ENCODE measurements at places on chromosomes 7 and 10.

GRCh38 chr7:66826649-66827048 lies 86.1 kb downstream of the RABGEF1 start:
- no peak for DNase-seq

GRCh38 chr7:47654672-47655298 lies 72.9 kb upstream of the TNS3 start:
- DNase-seq, result no peak

GRCh38 chr7:112898432-112899290 lies 108.5 kb upstream of the TMEM168 start:
- peak; percentile 13 for DNase-seq

GRCh38 chr7:92847305-92847704 lies 10.9 kb upstream of the CDK6 start:
- no peak for DNase-seq

DNA sequence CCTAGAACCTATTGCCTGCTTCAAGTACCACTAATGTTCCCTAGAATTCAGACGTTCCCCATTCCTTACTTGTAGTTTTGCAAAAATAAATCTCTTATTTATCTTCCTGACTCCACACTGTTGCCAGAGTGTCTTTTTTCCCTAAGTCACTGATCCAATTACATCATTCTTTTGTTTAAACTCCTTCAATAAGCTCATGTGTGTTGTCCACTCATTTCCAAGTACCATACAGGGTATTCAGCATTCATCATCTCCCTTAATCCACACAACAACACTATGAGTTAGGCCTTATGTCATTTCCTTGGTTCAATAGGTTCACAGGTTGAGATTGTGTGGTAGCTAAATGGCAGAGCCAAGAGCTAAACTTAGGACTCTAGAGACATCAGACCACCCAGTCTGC lies 119.9 kb upstream of the RHOBTB1 start:
- DNase-seq, result no peak

DNA sequence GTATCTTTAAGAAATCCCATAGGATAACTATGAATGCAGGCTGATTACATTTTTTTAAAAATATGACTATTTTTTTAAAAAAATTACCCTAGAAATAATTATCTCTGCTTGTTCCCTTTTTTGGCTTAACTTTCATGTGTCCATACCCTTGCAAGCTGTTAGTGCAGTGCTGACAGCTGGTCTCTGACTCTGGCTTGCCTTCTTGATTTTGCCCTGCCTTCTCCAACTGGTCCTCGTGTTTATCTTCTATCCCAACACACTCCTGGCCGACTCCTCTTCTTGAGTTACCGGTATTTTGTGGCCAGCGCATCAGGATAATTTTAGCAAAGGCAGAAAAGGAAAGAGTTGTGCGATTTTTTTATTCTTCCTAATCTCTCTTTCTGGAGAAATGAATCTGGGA lies 111.7 kb upstream of the STARD3NL start:
- DNase-seq, result no peak

- DNase-seq, result no peak
Measured at GRCh38 chr7:81690688-81691087, 79.2 kb downstream of the HGF start.

DNA sequence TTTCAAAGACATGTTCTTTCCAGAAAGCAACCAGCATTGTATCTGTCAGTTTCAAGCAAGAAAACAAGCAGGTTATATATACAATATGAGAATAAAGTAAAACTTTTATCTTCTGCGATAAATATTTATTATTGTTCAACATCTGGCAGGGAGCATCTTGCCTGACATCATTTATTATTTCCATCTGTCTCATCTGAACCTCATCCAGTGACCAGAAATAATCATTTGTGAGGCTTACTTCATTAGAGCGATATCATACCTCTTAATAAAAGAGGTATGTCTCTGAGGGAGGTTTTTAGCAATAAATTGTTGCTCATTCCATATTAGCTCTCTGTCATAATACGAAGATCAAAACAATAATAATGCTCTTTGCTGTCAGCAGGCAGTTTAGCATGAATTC lies 226.1 kb downstream of the CDC14C start:
- DNase-seq, result no peak

DNA sequence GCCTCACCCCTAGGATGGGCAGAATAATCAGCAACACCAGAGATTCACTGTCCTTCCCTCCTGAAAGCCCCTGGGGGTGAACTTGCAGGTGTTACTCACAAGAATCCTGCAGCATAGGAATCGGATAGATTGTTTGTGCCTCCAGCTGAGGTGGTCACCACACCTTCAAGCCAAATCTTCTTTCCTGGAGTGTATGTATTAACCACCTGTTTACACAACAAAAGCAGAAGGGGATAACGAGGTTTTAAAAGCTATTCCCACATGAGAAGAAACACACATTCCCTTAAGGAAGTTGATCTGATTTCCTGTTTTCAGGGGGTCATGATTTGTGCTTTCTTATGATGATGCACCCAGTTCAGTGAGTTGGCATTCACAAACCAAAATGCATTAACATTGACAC lies 173.8 kb upstream of the HPS1 start:
- DNase-seq, result no peak

- no peak for DNase-seq
Measured at GRCh38 chr7:68038621-68039314, 1042.1 kb downstream of the TYW1 start.

GRCh38 chr10:7119325-7120015 lies 291.4 kb downstream of the SFMBT2 start:
- DNase-seq, result no peak

GRCh38 chr7:8063706-8064297 lies 95.2 kb downstream of the GLCCI1 start:
- no peak for DNase-seq

DNA sequence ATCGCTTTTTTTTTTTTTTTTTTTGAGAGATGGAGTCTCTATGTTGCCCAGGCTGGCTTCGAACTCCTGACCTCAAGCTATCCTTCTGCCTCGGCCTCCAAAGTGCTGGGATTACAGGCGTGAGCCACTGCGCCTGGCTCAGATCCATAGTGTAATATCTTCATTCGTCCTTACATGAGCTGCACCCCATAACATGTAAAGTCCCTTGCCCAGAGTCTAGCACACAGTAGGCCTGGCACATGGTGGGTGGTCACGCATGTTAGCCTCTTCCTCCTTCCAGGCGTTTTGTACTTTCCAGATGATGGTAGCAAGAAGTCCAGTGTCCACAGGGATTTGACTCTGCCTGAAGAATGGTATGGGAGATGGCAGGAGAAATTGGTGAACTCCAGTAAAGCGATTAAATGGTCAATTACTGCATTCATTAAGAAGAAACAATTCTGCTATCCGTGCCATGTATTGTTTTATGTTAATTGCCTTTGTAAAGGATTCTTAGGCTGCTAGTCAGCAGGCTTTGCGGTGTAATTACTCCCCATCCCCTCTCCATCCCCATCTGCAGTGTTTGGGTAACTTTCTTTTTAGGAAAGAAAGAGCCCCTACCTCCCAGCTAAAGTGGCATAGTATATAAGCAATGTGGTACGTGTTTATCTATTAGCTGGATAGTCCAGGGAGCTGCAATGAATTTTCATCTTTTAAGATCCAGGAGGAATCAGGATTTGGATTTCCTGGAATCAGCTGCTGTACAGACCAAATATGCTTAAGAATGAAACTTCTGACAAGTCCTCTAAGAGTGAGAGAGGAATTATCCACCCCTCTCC lies 1.2 kb downstream of the TPST1 start:
- DNase-seq, result no peak

DNA sequence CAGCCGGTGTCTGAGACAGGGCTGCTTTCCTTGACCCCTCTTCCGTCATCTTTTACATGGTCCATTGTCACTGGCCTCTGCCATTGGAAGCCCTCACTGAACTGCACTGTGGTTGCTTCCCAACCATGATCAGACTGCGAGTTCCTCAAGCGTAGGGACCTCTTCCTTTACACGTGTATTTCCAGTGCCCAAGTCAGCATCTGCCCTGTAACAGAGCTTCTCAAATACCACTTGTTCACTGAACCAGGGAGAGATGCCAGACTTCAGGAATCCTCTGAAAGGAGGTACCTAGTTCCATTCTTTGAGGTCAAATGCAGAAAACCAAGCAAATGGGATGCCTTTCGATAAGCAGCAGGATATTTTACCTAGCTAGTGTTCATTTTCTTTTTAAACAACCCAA lies 145.1 kb downstream of the NRP1 start:
- no peak for DNase-seq

- DNase-seq, result no peak
Measured at GRCh38 chr10:23693501-23693901, 254.6 kb downstream of the OTUD1 start.

GRCh38 chr7:47185839-47186238 lies 396.1 kb downstream of the TNS3 start:
- DNase-seq, result no peak

- no peak for DNase-seq
Measured at GRCh38 chr7:2156756-2157472, 75.8 kb downstream of the MAD1L1 start.

DNA sequence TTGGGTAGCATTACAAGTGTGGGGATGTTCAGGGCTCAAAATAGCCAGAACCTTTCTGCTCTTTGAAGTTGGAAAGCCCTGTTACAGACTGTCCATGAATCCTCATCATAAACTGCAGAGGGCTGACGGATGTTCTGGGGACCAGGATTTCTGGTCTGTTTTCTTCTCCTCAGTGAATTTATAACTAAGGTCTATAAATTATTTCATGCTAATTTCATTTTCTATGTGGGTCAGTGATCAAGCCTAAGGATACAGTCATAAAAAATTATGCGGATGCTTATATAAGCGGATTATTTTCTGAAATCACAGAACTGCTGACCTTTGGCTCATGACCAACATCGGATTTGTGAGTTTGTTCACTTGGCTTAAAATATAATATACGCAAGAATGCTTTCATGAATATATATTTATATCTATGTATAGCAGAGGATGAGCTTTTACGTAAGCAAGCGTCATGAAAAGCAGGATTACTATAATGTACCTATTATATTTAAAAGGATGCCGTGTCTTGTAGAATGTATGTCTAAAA lies 263.7 kb downstream of the GLI3 start:
- DNase-seq, result no peak

DNA sequence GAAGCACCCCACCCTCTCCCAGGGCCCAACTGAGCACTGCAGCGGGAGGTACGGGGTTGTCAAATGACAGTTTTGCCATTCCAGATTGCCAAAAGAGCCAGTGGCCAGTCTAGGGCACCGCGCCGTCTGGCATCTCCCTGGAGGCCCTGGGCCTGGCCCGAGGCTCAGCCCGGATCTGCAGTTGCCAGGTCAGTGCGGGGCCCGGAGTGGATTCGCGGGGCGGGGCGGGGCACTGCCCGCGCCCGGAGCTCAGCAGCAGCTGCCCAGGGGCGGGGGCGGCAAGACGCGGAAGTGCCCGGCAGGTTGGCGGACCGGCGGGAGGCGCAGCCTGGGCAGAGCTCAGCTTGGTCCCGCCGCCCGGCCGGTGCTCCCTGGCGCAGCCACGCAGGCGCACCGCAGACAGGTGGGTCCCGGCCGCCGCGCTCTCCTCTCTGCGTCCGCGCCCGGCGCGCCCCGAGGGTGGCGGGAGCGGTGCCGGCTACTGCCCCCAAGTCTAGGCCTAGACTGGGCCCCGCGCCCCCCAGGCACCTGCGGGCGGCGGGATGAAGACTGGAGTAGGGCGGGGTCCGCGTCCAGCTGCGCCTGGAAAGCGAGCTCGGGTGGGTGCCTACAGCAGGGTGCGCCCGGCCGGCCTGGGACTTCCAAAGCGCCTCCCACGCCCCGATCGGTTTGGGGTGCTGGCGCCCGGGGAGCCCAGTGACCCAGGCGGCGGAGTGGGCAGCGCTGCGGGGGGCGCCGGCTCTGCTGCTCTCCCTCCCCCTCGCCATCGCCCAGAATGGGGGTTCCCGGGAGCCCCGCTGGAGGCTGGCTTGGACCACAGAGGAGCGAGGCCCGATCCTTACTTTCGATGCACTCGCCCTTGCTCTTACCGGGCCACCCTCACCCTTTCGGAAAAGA lies at the start of gene IRF5:
Gene IRF5 (plus strand): TSS at position 281 of the 897 bp plus-strand sequence. CDS start 4,155 bp downstream, outside the sequence.
- no peak for DNase-seq

- DNase-seq, result no peak
Measured at GRCh38 chr7:141014125-141014523, 628 bp downstream of the MRPS33 start.

- no peak for DNase-seq
Measured at GRCh38 chr7:29013082-29013695, 55.1 kb upstream of the TRIL start.

- DNase-seq, result no peak
Measured at GRCh38 chr10:32357056-32357735, 10.2 kb upstream of the EPC1 start.

DNA sequence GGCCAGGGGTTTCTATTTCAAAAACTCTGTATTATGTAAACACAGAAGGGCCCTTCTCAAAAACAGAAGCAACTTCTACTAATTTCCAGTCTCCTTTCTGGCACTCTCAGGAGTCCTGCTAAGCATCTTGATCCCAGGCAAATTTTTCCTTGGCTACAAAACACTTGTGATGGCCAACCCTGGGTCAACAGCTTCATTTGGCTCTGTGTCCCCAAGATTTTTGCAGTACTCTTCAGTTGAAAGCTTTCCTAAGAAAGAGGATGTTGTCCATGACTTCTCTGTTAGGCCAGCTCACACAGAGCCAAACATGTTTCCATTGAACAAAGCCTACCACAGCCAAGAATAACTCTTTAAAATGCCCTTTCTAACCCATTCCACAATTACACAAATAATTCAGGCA lies 99.0 kb upstream of the EGR2 start:
- DNase-seq, result no peak

DNA sequence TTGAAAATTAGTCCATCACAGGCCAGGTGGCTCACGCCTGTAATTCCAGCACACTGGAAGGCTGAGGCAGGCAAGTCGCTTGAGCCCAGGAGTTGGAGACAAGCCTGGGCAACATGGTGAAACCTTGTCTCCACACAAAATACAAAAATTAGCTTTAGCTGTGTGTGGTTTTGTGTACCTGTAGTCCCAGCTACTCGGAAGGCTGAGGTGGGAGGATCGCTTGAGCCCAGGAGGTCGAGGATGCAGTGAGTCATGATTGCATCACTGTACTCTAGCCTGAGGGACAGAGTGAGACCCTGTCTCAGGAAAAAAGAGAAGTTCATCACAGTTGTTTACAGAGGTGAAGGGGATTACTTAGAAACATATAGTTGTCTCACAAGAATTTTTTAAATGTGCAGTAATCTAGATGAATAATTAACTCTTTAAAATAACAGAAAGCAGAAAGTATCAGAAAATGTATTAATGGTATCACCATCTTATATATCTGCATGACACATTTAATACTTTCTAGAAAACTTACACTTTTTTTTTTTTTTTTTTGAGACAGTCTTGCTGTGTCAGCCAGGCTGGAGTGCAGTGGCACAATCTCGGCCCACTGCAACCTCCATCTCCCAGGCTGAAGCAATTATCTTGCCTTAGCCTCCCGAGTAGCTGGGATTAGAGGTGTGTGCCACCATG lies 8.9 kb downstream of the LCOR start:
- DNase-seq, result no peak

DNA sequence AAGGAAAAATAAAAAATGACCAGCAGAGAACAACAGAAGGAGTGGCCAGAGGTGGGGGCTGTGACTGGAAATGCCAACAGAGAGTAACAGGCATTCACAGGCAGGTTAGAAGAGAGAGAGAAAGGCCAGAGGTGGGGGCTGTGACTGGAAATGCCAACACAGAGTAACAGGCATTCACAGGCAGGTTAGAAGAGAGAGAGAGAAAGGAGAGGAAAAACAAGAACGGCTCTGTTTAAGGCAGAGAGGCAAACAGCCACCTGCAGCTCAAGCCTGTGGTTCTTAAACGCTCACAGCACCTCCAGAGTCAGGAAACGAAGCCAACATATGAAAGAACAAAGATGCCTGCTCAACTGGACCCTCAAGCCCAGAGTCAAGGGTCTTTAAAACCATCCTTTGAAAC lies 39.5 kb upstream of the DGKI start:
- DNase-seq, result no peak
